ENCODE measurements at places on chromosomes 2 and 18.

DNA sequence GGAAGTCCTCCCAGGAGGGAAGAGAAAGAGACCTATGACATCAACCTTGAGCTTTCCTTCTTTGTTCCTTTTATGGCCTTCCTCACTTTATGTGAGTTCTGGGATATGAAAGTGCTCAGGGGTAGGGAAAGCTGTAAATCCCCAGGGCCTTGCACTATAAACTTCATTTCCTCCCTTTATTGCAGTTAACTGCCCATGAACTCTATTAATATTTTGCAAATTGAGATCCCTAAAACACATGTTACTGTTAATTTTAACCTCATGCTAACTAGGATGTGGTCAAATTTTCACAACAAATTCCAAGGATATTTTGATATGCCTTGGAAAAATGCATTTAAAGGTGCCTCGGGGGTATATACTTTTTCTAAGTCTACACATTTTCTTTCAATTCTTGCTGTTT lies 359.9 kb downstream of the OSR1 start:
- DNase-seq: no peak

- DNase-seq: no peak
Measured at GRCh38 chr2:191322828-191323506, 77.8 kb downstream of the MYO1B start.

DNA sequence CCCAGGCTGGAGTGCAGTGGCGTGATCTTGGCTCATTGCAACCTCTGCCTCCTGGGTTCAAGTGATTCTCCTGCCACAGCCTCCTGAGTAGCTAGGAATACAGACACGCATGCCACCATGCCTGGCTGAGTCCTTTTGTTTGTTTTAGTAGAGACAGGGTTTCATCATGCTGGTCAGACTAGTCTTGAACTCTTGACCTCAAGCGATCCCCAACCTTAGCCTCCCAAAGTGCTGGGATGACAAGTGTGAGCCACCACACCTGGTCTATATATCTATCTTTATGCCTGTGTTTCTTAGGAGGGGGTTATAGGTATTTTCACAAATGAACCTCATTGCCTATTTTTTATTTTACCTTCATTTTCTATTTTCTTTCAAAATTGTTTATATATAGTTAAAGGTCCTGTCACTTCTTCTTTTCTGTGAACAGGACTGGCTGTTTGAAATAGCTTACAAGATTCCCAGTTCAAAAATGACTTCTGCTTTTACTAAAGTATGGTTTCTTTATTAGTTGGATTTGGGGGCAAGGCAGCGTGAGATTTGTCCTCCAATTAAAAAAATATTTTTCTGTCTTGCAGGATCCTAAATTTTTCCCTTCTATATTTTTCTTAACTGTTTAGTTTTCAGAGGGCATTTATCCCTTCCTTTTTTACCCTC lies 16.4 kb upstream of the MARCHF7 start:
- DNase-seq: no peak

- peak; percentile 83 for DNase-seq
Measured at GRCh38 chr18:24271381-24272228, 126.0 kb downstream of the OSBPL1A start.

GRCh38 chr18:22640281-22640842 lies 222.6 kb upstream of the CTAGE1 start:
- DNase-seq: no peak

DNA sequence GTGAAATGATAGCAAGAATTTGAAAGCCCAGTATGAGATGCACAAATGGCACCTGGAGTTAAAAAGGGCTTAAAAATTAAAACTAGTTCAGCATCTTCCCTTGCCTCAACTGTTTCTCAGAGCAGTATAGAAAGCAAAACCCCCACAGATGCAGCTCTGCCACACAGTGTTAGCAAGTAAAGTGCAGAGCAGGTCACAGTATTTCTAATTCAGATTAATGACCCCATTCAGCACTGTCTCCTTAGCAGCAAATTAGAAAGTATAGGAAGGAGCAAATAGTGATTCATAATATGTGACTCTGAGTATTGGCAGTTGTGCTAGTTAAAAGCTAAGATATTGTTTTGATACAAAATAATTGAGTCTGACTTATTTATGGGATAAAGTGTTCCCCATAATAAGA lies 73.8 kb upstream of the CCDC85A start:
- no peak for DNase-seq

GRCh38 chr2:60498127-60498815 lies 55.2 kb downstream of the BCL11A start:
- no peak for DNase-seq

DNA sequence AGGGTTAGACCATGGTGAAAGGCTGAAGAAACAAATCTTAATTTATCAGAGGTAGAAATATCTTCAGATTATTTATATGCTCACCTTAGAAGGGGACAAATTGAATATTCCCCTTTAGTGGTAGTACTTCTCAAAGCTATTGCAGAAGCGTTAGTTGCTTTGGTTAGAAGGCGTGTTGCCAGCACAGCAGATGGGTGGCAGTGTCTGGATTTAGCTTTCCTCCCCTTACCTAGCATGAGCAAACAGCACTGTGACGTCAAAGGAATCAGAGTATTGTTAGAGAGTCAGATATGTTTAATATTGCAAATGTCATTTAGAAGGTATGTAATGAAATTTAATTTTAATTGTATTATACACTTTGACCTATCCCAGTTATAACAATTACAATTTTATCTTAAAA lies 27.2 kb upstream of the GALR1 start:
- no peak for DNase-seq

- DNase-seq: no peak
Measured at GRCh38 chr2:67802291-67802690, 260.5 kb downstream of the C1D start.

- no peak for DNase-seq
Measured at GRCh38 chr18:3454365-3455089, 4.6 kb downstream of the TGIF1 start.

GRCh38 chr2:53242090-53242489 lies 525.5 kb upstream of the CHAC2 start:
- DNase-seq: no peak

GRCh38 chr2:196441527-196441926 lies 198.0 kb upstream of the CCDC150 start:
- DNase-seq: no peak

DNA sequence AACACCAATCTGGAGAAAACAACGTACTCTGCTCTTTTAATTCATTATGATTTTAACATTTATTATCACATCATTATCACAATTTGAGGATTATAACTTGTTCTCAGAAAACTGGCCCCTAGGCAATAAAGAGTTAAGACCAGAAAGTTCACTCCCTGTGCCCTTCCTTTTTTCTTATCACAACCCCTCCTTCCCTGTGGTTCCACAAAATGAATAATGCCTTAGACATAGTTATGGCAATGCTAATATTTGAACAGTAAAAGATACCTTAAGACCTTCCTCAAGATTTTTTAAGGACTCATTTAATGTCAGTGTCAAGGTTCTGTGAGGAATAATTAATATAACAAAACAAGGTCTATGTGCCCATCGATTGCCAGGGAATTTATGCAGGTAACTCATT lies 596.2 kb downstream of the ARHGAP15 start:
- no peak for DNase-seq

DNA sequence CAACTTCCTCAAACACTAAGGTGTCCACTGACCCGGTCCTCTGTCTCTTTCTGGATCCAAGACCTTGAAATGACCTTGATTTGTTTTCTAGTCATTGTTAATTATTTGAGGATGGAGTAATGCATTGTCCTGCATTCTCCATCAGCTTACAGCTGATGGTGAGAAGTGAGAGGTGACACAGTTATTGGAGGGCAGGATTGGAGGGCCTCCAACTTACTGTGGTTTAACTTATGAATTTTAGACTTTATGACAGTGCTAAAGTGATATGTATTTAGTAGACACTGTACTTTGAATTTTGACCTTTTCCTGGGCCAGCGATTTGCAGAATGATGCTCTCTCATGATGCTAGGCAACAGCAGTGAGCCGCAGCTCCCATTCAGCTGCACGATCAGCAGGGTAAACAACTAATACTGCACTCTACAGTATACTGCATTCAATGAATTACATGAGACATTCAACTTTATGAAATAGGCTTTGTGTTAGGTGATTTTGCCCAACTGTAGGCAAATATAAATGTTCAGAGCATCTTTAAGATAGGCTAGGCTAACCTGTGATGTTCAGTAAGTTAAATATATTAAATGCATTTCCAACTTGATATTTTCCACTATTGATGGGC lies 200.0 kb upstream of the MEX3C start:
- no peak for DNase-seq

DNA sequence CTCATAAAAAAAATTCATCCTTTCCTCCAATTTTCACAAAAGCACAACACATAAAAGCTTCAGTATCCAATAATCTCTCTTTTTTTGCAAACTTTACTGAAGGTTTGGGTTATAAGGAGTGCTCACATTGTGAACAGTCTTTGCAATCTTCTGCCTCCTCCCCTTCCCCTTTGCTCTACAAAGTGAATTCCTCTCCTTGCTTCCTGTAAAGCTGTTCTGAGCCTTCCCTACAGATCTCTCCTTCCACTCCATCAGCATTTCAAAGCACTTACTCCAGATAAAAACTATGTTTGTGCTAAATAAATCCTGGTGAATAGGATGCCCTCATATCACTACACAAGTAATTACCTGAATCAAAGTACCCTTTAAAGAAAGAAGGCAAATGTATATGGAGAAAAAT lies 4.6 kb upstream of the PDK1 start:
- no peak for DNase-seq

DNA sequence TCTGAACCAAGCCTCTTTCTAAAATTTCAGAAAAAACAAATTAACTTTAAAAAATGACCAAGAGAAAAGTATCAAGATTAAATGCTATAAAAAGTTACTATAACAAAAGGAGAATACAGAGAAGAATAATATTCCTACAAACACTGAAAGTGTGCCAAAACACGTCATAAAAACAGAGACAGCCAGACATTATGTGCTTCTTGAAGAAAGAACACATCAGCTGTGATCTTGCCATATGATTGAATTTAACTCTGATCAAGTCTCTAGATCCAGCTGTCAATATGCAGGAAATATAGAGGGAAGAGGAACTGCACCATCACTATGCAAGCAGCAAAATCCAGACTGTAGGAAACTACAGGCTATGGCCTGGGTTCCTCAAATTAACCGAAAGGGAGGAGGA lies 33.7 kb upstream of the COL5A2 start:
- DNase-seq: no peak

GRCh38 chr2:54558188-54559005 lies 102.3 kb downstream of the SPTBN1 start:
- DNase-seq: peak; percentile 74

- DNase-seq: no peak
Measured at GRCh38 chr18:41569867-41570266, 385.2 kb upstream of the PIK3C3 start.

DNA sequence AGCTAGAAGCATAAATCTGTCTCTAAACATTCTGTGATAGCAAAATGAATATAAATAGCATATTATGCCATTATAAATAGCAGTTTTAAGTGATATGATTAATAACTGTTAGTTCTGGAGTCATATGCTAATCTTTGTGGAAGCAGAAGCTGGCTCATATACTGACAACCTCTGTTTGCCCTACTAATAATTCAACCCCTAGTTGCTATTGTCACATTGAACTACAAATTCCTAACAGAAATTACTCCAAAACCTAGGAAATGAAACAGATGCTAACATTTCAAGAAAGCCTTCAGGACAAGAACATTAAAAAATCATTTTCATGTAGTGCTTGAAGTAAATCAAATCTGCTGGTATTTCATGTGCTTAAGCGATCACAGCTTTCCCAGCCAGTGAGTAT lies 28.2 kb downstream of the CALCRL start:
- no peak for DNase-seq

DNA sequence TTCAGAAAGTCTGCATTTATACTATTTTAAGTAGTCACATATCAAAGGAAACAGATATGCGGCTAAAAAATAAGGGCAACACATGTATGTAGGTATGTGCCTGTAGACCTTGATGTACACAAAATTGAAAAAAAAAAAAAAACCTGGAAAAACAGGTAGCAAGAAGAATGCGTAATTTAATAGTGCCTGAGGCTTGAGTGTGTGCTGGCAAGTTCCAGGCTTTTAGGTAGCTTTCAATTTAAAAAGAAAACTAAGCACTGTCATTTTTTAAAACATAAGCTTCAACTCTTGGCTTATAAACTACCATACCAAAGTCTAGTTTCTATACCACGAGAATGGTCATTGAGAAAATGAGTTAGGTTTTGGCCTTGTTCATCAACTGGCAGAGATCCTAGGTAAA lies 72.3 kb downstream of the OTX1 start:
- no peak for DNase-seq

DNA sequence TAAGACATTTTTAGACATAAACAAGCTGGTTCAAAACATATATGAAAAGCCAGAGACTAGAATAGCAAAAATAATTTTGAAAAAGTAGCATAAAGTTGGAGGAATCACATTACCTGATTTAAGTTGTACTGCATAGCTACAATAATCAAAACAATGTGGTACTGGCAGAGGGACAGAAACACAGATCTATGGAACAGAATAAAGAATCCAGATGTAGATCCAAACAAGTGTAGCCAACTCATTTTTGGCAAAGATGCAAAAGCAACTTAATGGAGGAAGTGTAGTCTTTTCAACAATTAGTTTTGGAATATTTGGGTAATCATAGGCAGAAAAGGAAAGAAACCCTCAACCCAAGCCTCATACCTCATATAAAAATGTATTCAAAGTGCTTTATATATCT lies 278.7 kb upstream of the ZNF521 start:
- no peak for DNase-seq

DNA sequence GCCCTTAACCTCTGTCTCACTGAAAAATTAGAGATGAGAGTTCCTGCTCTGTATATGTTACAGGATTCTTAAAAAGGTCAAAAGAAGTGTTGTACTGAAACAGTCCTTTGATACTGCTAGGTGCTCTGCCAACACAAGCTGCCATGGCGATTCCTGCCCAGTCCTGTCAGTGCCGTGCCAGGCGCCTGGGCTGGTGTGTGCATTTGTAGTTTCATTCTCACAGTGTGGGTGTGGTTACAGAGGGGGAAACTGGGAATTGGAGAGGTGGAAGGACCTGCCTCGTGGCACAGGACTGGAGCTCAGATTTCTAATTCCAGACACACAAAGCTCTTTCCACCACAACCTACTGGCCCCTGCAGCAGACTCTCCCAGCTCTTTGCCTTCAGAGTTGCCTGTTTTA lies 122.3 kb upstream of the RAB6C start:
- DNase-seq: peak; percentile 38

GRCh38 chr2:120594856-120595685 lies 140.6 kb upstream of the GLI2 start:
- DNase-seq: no peak

DNA sequence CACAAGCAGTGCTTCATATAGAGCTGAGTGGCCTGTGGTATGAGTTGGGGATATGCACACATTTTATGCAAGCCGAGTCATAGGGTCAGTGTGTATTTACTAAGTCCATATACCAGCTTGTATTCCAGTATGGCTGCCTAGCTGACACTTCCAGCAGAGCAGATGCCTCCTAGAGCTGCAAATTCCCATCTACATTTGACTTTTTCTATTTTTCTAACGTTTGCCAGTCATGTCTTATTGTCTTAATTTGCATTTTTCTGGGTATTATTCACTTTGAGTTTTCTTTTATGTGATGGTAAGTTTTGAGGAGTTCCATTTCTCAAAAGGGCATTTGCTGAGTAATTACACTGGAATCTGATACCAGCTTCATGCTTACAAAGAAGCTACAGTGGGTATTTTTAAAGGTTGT lies 334.5 kb upstream of the CDH2 start:
- no peak for DNase-seq
